ENCODE measurements at places on chromosomes 6 and 20.

DNA sequence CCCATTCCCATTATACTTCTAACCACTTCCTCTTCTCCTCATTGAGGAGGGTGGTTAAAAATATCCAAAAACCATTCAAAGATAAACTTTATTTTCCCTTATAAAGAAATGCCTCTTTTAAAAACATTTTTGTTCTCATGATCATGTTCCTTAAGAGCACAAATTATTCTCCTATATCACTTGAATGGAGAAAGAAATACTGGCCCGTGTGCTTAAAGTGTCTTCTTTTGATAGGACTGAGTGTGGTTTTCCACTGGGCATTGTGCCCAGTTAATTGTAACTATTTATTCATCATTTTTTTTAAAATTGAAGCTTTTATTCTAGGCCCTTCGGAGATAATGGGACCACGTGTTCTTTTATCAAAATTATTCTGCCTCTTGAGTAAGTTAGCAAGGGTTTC is 871.5 kb downstream of the QKI start:
- DNase-seq, result no peak

DNA sequence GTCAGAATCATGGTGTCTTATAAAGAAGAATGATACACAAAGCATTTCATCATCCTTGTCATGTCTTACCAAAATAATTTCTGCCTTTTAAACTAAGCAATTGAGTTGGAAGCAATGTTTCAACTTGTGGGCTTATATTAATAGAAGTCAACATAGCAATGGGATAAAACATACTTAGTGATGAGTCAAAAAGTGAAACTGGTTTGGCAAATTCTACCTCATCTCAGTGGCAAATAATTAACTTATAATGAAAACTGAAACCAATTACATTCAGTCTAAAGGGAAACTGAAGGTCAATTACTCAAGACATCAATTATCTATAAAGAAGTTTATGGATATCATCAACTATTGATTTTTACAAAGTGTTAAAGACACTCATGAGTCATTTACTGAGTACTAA is 463.8 kb downstream of the BMP2 start:
- DNase-seq, result no peak

DNA sequence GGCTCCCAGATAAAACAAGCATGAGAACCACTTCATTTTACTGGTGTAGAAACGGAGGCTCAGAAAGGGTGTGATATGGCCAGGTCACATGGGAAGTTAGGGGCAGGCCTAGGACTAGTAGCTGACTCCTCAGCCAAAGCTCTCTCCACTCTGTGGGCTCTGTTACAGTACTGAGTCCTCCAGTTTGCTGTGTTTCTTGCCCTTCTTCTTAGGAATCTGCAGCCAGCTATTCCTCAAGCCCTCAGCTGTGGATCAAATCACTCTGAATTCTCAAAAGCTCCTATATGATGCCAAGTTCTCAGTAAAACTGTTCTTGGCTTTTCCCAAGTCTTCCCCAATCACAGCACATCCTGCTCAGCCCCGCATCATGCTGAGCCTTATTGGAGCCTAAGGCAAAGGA is 42.5 kb upstream of the ADGRF1 start:
- DNase-seq, result no peak

DNA sequence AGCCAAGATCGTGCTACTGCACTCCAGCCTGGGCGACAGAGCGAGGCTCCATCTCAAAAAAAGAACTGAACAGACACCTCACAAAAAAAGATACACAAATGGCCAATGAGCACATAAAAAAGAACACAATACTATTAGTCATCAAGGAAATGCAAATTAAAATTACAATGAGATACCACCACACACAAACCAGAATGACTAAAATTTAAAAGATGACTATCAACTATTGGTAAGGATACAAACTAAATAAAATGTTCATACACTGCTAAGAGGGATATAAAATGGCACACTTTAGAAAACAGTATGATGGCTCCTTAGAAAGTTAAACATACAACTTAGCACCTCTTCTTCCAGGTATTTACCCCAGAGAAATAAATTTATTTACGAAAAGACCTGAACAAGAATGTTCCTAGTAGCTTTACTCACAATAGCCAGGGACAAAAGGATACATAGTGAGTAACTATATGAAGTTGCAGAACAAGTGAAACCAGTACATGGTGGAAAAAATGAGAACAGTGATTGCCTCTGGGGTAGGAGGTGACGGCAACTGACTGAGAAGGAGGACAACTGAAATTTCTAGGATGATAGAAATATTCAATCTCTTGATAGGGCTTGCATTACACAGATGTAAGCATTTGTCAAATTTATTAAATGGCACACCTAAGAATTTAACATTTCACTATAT is 53.2 kb downstream of the FAM8A1 start:
- DNase-seq, result no peak

DNA sequence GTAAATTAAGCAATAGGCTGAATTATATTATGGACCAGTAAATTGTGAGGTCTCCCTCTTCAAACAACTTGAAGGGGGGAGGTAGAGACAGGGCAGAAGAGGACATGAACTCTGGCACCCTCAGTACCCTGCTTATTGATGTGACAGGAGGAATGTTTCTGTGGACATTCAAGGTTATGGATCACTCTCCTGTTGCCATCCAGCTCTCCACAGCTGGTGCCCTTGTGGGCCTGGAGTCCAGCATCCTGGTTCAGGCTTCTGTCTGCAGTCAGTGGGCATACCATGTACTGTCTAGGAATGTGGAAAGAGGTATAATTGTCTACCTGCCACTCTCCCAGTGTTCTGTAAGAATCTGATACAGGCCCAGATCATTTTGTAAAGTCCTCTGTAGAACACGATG is 55.6 kb downstream of the FAM120B start:
- DNase-seq, result no peak

DNA sequence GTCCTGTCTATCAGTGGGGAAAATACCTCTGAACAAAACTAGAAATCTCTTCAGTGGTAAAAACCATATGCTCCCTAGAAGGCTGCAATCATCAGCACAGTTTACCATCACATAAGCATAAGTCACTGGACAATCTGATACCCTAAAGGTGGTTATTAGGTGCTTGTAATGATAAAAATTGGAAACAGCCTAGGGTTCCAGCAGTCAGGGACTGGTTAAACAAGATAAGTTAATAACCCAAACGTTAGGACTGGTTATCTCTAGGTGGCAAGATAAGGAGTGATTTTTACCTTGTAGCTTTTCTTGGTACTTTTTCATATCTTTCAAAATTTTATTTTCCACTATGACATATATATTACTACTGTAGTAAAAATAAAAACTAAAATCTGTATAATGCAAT is 11.0 kb downstream of the ECI2 start:
- no peak for DNase-seq
